ENCODE measurements at places on chromosomes 13 and 19.

- no peak for DNase-seq
Observed at GRCh38 chr13:30920162-30920909, 12.1 kb upstream of the TEX26 start.

DNA sequence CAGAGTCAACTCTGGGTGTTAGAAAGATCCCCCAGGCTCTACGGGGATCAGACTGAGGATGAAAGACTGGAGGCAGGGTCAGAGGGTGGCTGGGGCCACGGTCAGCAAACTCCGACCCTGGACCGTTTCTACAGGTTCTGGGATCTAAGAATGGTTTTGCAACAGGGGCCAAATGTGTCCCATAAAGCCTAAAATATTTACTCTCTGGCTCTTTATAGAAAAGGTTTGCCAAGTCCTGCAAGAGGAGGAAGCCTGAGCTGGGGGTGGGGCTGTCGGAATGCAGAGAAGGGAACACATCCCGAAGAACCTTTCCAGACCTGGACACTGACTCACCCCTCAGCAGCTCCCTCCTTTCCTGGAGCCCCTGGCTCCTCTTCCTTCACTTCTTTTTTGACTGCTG, 20.7 kb downstream of the LIG1 start:
- DNase-seq: no peak

- DNase-seq: no peak
Observed at GRCh38 chr13:114119196-114119595, 13.2 kb downstream of the RASA3 start.

GRCh38 chr13:107466326-107467099, 748.8 kb downstream of the LIG4 start:
- no peak for DNase-seq

- no peak for DNase-seq
Observed at GRCh38 chr13:60261432-60262351, 98.0 kb upstream of the DIAPH3 start.

- DNase-seq: no peak
Observed at GRCh38 chr19:34082289-34083077, 89.8 kb upstream of the LSM14A start.

GRCh38 chr19:29277102-29277501, 64.2 kb upstream of the UQCRFS1 start:
- DNase-seq: no peak

DNA sequence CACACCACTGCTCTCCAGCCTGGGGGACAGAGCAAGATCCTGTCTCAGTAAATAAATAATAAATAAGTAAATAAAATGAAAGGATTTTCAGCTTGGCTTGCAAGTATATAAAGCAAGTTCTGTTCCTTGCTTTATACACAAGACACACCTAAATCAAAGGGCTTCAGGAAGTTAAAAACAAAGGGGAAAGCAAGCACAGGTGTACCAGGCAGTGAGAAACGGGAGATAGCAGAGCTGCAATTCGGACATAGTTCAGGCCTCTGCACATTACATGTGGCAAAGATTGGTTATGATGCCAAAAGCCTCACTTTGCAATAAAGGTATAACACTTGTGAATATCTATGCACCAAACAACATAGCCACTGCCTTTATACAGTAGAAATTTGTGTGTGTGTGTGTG, 47.5 kb downstream of the MYO9B start:
- no peak for DNase-seq

GRCh38 chr13:102317593-102317992, 84.3 kb downstream of the FGF14 start:
- no peak for DNase-seq

DNA sequence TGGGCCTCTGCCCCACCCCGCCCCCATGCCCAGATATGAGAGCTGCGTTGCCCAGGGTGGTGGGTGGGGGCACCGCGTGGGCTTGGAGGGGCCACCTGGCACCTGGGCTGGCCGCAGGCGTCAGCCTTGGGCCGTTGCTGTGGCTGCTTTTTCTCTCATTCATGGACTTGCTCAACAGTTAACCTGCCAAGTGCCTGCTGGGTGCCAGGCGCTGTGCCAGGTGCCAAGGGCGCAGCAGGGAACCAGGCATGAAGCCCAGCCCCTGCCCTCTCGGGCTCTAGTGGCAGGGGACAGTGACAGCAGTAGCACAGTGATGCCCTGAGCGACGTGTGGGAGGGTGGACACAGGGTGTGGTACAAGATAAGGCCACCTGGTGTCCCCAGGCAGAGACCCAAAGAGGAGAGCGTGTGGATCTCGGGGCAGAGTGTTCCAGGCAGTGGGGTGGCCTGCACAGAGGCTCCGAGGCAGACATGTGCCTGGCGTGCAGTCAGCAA, 28.1 kb downstream of the DHX34 start:
- no peak for DNase-seq

DNA sequence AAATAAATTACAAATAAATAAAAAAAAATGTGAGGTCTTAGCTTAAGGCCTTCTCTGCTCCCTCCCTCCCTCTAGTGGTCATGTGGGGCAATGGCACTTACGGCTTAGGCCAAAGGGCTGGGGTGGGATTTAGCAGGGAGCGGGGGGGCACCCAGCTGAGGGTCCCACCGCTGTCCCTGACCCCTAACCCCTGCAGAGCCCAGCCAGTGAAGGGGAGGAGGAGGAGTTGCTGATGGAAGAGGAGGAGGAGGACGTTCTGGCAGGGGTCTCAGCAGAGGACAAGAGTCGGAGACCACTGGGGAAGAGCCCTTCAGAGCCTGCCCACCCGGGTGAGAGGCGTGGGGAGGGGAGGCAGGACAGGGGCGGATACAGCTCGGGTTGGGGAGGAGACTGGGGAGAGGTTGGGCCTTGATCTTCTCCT, 9.3 kb downstream of the MPND start:
- DNase-seq: no peak

DNA sequence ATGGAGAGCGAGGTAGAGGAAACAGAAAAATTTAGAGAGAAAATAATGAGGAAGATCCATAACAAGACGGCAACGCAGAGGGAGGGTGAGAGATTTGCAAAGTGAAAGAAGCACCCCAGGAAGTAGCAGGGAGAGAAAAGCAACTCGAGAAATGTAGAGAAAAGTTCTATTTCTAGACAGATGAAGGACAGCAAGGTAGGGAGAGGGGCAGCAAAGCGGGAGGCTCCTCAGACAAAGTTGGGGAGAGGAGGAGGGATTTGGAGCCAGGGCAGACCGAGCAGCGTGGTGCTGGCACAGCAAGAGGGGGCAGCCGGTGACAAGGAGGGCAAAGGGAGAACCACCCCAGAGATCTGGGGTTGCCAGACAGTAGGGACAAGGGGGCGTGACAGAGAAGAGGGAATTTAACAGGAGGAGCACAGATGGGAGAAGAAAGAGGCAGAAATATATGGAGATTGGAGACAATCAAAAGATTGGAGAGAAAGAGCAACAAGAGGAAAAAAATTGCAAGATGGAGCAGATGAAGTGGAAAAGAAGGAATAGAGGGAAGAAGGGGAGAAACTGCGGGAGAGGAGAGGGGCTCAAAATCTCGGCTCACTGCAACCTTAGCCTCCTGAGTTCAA, 989 bp downstream of the ZNF766 start:
- no peak for DNase-seq

DNA sequence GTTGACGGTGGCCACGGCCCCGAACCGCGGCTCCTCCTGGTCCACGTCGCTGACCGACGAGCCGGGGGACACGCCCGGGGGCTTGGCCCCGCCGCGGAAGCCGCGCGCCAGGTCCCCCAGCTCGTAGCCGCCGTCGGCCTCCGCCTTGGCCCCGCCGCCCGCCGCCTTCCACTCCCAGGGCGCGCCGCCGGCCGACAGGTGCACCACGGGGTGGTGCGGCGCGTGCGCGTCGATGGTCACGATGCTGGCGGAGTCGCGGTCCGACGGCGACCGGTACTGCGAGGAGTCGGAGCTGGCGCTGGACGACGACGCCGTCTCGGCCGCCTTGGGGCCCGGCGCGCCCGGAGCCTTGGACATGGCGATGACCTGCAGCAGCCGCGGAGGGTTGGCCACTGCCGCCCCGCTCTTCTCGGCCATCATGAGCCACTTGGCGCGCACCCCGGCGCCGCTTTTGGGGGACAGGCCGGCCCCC, 9.0 kb downstream of the PLPPR3 start:
- DNase-seq: no peak

GRCh38 chr19:16594681-16595091, 22.5 kb upstream of the SLC35E1 start:
- no peak for DNase-seq

- no peak for DNase-seq
Observed at GRCh38 chr19:13726323-13726722, 38.0 kb upstream of the MRI1 start.

DNA sequence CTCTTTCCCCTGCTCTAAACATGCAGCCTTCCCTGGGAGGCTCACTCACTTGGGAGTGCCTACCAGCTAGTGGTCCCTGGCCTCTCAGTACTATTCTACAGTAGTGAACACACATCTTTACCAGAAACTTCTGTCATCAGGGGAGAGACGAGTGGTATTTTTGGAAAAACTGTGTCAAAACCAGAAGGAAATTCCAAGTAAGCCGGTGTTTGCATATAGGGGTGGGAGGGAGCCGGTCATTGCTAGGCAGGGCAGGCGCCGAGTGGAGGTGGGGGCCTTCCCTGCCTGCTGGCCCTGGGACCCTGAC, 7.0 kb downstream of the RPS9 start:
- DNase-seq: no peak

- DNase-seq: no peak
Observed at GRCh38 chr13:70023516-70023915, 84.1 kb upstream of the ATXN8OS start.

GRCh38 chr19:40612831-40613689, 11.9 kb downstream of the LTBP4 start:
- DNase-seq: no peak

GRCh38 chr13:46721054-46721453, 75.9 kb downstream of the ESD start:
- no peak for DNase-seq

GRCh38 chr13:40102360-40102727, 446.9 kb downstream of the COG6 start:
- no peak for DNase-seq

DNA sequence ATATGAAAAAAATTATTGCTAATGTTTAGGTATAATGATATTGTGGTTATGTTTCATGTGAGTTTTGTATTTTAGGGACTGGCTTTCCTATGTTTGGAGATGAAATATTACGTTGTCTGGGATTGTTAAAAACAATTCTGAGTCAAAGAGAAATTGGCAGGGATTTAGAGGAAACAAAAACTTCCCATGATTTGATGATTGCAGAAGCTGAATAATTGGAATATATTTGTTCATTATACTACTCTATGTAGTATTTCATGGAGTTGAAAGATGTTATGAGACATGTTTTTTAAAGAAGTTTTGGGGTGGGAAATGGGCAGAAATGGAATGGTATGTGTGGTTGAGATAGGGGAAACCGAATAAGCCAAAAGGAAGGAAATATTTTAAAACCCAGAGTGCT, 1392.9 kb downstream of the EFNB2 start:
- no peak for DNase-seq

DNA sequence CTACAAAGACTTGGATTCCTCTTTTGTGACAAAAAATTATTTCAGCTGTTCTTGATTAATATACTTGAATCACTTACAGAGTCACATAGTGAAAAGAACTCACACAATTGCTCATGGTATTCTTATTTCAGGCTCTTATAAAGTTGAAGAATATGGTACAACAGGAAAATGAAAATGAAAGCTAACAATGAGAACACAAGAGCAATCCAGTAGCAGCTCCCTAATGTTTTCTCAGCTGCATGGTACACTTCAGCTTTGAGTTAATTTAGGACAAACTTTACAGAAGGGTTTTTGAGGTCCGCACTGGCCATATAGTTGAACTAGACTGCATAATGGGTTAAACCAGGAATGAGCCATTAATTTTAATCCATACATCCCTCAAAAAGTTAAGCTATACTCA, 1261.8 kb downstream of the SLITRK5 start:
- DNase-seq: no peak

- DNase-seq: no peak
Observed at GRCh38 chr19:29598496-29598895, 7.6 kb upstream of the POP4 start.

DNA sequence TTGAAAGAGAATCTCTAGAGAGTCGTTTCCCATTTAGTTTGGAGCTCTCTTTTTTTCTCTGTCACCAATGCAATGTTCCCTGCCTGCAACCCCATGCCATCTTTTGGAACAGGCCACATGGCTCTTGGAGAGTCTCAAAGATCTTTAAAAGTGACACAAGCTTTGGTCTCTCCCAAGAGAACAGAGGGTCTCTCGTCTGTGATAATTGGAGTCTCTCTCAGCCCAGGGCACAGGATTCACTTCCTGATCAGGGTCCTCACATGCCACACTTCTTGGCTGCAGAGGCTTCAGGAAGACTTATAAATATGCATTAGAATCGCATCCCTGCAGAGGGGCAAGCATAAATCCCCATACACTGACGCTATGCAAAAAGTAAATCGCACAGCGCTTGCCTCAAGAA, 240.5 kb downstream of the IRS2 start:
- DNase-seq: no peak

DNA sequence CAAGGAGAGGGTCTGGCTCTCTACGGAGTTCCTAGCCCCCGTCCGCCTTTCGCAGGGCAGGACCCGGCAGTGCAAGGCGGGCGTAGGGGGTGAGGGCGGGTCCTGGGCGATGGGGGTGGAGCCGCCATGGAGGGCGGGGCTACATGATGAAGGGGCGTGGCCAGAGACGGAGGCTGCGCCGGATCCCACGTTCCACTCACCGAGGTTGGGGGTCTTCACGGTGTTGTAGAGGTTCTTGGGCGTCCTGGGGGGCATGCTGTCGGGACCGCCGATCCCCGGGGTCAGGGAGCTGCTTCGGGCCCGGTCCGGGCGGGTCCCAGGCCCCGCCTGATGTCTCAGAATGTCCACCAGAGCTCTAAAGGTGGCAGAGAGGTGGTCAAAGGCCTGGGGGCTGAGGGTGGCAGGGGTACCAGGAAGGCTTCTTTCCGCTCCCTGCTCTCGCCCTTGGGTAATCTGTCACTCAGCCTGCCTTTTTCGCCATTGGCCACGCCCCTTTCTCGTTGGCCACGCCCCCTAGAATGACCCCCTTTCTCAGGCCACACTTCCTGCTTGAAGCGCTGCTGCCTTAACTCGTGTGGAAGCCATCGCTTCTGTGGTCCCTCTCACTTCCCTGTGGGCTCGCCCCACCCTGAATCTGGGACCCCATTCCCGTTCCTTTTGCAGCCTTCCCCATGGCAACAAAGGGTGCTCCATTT, 2.5 kb downstream of the SHISA7 start:
- no peak for DNase-seq

DNA sequence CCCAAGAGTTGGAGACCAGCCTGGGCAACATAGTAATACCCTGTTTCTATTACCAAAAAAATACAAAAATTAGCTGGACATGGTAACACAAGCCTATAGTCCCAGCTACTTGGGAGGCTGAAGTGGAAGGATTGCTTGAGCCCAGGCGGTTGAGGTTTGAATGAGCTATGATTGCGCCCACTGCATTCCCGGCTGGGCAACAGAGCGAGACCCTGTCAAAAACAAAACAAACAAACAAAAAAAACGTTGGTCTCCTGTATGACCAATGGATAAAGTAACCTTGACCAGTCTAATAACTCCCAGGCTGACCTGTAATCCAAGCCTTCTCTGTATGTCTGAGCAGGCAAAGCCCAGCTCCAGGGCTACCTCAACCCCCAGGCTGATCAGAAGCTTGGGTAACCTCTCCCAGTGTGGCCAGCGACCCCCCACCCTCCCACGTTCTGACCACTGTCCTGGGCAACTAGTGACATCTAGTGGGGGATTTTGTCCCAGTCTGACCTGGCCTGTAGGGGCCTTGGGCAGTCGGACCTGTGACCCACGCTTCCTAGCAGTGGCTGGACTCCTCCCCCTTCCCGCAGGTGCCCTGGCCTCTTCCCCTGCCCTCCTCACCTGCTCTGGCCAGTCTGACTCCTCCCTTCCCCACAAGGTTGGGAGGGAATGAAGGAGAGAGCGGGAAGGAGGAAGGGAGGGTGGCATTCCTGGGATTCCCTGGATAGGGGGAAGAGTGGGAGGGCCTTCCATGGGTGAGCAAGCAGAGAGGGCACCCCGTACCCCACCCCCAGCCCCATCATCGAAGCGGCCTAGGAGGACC, 1.0 kb upstream of the BCAM start:
- no peak for DNase-seq

Data from GOT3 (cell line).